ENCODE measurements at places on chromosomes 12 and 14.
A peak's percentile ranks its signal among the peaks of the same experiment; 100 is the strongest.

DNA sequence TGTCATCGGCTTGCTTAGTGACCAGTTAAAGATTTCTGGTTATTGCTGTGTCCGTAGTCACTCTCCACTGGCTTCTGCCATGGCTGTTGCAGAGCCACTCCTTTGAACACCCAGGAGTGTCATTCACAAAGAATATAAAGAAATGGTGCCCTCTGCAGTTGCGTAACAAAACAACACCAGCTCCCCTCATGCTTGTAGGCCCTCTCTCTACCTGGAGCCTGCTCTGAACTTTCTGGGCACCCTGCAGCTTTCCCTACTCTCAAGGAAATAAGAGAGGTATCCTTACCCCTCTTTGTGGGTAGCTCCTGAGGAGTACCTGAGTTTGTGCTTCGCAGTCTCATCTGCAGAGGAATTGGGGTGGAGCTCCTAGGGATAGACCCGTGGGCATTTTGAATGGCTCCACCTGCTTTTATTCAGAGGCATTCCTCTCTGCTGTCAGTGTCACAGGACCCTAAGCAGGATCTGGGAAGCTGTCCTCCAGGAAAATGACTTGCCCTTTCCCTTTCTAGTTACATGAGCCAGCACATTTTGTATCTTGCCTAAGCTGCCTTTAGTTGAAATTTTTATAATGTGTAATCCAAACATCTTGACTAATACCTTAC, 97.2 kb upstream of the TMEM260 start:
- DNase-seq: peak; percentile 22

GRCh38 chr14:76701981-76702380, 59.3 kb upstream of the VASH1 start:
- DNase-seq: no peak

GRCh38 chr12:94077209-94077608, 71.2 kb upstream of the PLXNC1 start:
- no peak for DNase-seq

- no peak for DNase-seq
Measured at GRCh38 chr12:48788854-48789775, at the start of gene ADCY6. ADCY6 (minus strand) TSS chr12:48789089; CDS start chr12:48783434, 5,655 bp downstream.

DNA sequence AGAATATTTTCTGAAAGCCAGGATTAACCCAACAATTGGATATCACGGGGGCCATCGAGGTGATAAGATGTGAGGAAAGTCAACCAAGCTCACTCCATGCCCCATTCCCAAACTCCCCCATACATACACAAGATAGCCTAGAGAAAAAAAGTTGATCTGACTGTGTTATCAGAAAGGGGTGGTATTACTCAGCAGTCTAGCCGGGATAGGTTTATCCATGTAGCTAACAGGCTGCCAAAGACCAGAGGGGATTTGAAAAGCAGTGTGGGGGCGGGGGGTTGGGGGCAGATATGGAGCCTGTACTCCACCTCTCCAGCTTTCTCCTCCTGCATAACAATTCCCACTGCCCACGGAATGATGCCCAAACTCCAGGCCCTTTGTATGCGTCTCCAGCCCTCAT, 13.2 kb upstream of the MAP1LC3B2 start:
- no peak for DNase-seq

- peak; percentile 1 for DNase-seq
Measured at GRCh38 chr14:101506926-101507835, 54.1 kb upstream of the DIO3 start.

DNA sequence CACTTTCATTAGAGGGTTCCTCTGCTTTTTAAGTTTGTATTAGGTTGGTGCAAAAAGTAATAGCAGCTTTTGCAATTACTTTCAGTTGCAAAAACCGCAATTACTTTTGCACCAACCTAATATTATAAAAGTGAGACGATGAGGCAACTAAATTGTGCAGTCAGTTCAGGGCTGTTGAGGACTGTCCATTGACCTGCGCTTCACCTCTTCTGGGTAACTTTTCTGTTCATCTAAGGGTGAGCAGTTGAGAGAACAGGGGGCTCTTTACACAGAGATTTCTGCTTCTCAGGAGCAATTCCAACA, 191.3 kb downstream of the AACS start:
- DNase-seq: no peak

DNA sequence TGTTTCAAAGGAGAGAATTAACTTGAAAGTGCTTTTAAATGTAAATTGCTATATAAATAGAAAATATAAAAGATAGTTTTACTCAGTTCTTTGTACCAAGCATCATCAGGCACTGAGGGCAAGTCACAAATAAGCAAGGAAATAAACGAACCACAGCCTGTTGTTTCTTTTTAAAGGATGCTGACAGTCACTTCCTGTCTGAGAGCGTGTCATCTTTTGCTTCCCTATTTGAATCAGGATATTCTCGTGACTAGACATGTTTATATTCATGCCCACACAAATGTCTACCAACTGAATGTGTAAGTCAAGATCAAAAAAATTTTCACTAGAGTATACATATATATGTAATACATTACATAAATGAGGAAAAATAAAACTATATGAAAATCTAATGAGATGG, 31.4 kb upstream of the SLC2A13 start:
- DNase-seq: peak; percentile 20

DNA sequence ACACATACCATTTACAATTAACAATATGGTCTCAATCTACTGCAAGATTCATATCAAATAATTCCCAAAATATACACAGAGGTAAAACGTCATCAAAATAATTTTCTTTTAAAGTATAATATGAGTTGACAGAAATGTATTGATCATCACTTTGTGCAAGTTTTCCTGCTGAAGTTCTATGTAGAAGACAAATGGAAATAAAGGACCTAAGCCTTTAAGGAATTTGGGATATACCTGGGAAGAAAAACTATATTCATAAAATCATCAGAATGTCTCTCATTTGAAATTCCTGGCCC, 61.1 kb upstream of the DAAM1 start:
- no peak for DNase-seq

GRCh38 chr12:26702741-26703140, 130.3 kb downstream of the ITPR2 start:
- DNase-seq: no peak

- no peak for DNase-seq
Measured at GRCh38 chr12:49349266-49349665, 2.6 kb downstream of the DNAJC22 start.

- no peak for DNase-seq
Measured at GRCh38 chr12:2934371-2934770, 24.8 kb upstream of the TEAD4 start.

DNA sequence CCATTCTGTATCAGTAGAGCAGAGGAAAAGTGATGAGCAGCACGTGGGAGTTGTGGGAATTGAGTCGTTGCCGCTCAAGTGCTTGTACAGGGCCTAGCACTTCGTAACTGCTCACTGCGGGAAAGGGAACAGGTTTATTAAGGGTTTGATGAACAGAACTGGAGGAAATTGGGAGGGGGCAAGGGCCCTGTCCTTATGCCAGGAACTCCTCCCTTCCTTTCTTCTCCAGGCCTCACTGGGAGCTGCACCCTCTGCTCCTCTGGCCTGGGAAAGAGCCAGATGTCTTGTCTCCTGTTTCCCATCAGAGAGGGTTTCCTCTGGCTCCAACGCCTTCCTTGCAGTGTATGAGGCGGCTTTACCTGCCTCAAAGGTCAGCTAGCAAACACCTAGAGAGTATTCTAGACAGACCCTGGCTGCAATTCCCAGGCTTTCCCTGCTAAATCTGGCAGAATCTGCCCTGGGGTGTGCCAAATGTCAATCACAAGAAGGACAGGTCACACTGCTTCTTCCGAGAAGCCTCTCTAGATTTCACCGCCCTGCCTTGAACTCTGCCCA, 78.4 kb downstream of the NTF3 start:
- DNase-seq: no peak

DNA sequence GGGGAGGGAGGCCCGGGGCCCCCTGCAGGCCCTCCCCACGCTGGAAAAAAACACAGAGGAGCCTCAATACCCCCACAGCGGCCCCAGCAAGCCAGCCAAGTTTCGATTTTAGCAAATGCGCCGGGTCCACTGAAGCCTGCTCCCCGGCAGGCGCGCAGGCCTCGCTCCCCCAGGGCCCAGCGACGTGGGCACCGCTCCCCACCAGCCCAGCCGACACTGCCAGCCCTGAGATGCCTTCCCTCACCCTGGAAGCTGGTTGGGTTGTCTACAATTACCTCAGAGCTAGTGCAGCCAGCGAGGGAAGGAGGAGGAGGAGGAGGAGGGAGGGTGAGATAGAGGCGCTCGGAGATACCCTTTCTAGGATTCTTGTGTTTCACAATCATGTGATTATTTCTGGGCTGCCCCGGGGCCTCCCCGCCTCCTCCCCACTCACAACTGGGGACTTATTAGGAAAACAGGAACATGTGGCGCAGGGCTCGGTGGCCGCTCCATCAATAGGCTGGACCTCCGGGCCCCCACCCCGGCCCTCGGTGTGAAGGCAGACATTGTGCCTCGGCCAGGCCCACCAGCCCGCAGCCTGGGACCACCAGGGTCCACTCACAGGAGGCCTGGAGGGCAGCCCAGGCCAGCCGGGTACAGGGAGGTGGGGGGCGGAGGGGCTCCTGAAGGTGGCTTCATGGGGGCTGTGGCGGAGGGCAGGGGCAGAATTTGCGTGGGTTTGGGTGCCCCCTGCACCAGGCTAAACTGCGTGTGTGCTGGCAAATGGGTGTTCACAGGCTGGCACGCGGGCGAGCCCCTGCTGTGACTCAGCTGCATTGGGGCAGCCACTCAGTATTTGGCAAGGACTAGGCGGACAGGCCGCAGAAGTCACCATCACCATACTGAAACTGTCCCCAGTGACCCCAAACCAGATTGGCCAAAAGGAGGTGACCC, 109.9 kb downstream of the NCOR2 start:
- DNase-seq: peak; percentile 82

DNA sequence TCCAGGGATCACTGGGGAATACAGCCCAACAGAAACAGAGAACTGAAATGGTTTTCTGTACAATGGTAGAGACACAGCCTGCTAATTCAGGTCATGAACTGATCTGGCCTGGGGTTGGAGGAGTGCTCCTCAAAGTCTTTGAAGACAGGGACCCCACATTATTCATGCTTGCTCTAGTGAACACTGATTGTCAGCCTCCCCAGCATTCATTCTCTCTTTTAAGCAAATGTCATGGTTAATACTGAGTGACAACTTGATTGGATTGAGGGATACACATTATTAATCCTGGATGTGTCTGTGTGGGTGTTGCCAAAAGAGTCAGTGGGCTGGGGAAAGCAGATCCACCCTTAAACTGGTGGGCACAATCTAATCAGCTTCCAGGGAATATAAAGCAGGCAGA, 288.4 kb upstream of the NOS1 start:
- no peak for DNase-seq

All from activated naive CD4-positive, alpha-beta T cell treated with anti-CD3 and anti-CD28 coated beads for 36 hours (primary cell).